ENCODE measurements at places on chromosomes 16 and 17.

GRCh38 chr16:89764711-89765201 lies 43.4 kb downstream of the ZNF276 start:
- DNase-seq, result no peak

- DNase-seq, result no peak
Measured at GRCh38 chr17:51103050-51103449, 17.6 kb downstream of the SPAG9 start.

DNA sequence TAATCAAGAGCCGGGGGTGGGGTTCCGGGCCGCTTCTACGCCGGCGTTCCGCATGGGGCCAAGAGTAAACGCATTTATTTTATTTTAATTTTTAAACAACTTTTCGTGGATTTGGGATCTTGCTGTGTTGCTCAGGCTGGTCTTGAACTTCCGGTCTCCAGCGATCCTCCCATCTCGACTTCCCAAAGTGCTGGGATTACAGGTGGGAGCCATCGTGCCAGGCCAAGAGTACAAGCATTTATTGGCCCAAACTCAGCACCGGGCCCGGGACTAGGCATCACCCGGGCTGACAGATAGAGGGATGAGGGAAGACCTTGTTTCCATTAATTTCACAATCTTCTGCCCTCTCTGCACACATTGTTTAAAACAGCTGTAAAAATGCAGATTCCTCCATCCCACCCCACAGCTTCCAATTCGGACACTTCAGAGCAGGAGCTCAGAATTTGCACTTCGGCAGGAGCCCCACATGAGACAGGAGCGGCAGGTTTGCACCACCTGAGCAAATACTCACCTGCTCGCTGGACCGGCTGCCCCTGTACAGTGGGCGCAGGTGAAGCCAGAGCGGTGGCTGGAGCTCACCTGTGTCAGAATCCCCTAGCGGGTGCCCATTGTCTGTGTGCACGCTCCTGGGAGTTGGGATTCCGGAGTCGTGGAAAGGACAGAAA lies 663 bp upstream of the GINS2 start:
- no peak for DNase-seq

DNA sequence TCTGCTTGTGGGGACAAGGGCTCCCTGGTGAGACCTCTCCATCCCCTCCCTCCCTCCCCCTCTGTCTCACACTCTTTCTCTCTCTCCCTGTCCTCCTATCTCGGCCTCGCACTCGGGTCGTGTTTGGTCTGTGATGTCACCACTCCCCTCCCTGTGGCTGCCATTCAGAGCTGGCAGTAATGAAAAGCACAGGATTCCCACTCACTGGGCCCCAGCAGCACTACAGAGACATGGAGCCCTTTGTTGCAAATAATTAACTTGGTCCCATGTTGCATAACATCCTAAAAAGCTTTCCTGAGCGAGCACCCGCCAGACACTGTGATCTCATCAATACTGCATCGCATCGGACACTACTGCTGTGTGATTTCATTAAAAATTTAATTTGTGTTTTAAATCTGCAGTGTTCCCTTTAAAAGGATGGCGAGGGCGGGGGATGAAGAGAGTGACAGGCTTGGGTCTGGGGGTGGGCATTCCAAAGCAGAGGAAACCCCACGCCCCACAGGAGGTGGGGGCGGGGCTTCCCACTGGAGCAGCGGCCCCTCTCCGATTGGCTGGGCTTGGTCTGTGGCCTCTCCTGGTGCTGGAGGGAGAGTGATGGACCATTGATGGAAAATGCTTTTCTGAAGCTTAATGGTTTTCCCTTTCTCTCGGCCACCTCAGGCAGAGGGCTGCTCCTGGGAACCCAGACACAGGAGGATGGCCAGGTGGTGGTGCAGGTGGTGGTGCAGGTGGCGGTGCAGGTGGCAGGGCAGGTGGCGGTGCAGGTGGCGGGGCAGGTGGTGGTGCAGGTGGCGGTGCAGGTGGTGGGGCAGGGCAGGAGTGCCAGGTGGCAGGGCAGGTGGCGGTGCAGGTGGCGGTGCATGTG lies 15.3 kb upstream of the NPTX1 start:
- DNase-seq, result peak; percentile 36

Measured in Daoy (cell line).